DMS153 (cell line): ENCODE measurements at places on chromosomes 1 and 21.

GRCh38 chr21:26739189-26739588, 106.0 kb downstream of the ADAMTS1 start:
- DNase-seq = no peak

- DNase-seq = no peak
These were observed 105.5 kb downstream of the EBNA1BP2 start for GRCh38 chr1:43066578-43066977.

GRCh38 chr1:63405021-63405420, 37.6 kb downstream of the ALG6 start:
- no peak for DNase-seq

DNA sequence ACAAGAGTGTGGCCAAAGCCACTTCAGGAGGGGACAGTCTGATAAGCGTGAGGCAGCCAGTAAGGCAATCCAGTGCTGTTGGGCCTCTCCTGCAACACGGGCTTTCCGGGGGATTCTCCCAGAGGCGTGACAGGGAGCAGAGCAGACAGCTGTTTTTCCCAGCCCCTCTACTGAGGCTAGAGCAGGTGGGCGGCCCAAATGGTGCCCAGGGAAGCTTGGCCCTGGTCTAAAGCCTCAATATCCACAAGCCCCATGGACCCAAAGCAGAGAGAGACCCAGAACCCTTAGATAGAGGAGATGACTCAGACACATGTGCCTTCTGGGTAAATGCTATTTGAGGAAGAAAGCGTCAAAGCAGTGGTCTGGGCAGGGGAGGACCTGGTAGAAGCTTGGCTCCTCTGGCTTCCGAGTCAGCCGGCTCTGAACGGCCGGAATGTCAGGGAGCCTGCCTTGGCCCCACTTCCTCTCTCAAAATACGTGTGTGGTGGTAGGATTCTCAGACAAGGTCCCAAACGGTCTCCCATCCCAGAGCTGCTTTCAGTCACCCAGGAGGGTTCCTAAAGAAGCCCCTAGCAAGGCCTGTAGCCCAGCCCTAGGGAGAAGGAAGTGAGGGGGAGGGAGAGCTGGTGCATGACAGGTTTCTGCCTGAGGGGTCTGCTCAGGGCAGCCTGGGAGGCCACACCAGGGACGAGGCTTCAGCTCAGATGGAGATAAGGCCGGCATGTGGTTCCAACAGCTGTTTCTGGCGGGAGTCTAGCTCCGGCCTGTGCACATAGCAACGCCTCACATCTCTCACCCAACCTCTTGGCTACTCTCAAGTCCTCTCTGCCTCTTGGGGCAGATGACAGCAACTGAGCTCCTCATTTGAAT, 28.8 kb downstream of the PIK3C2B start:
- DNase-seq = no peak

GRCh38 chr1:27161594-27161993, 6.7 kb upstream of the SLC9A1 start:
- DNase-seq = peak; percentile 96

DNA sequence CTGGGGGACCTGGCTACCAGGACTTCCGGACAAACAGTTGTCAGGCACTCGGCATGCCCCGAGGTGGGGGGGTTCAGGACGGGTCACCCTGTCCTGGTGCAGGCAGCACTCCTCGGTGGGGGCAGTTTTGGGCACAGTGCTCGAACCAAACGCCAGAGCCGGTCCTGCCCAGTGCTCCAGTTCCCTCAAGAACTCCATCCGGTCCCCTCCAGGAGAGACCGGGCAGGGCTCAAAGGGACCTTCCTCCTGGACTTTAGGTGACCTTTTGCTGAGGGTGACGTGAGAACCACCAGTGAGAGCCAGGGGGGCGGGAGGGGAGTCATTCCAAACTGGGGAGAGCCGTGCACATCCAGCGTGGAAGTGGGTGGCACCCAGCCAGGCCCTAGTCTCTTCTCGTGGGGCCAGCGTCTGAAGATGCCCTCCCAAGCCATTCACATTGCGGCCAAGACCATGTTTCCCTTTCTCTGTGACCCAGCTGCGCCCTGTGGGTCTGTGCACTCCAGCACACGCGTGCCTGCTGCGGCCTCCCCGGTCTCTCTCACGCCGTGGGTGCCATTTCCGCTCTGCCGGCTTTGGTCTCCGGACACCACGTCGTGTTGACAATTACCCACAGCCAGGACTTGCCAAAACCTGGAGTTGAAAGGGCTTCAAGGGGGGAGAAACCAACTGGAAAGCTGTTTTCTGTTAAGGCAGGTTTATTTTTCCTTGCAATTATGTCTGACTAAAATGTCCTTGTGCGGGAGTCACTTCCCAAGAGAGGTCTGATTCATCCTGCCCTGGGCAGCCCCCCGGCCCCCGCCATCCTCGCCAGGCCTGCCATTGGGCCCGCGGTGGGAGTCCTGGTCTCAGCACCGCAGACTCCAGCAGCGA, 178.8 kb upstream of the ARHGEF16 start:
- no peak for DNase-seq

DNA sequence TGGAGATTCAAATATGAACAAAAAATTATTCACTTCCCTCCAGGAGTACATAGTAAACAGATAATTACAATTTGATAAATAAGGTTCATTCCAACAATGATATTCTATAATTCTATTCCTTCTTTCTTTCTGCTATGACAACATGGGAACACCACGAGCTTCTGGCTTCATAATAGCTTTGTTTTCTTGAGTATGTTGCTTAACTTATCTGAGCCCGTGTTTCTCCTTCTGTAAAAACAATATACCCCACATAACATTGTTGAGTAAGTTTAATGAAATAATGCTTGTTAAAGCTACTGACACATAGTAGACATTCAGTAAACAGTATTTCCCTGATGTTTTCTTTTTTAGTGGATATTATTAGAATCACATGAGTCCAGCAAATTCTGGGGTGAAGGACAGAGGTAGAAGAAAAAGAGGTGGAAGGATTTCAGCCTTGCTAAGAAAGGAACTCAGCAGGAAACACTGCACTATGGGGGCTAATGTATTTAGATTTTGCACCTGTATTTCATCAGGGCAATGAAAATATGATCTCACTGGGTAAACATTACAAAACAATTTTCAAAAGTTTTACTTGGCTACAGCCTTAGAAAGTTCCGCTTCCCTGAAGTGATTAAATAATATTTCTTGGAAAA, 430.8 kb upstream of the C1orf87 start:
- no peak for DNase-seq

DNA sequence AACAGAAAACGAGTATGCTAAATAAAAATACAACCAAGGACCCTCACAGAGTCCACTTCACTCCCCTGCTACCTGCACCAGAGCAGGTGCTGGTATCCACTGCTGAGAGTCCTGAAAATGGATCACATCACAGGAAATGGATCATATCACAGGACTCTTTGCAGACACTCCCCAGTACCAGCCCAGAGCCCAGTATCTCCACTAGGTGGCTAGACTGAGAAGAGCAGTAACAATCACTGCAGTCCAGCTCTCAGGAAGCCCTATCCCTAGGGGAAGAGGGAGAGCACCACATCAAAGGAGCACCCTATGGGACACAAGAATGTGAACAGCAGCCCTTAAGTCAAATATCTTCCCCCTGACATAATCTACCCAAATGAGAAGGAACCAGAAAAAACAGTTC, 28.0 kb downstream of the AGBL4 start:
- no peak for DNase-seq

- DNase-seq = no peak
These were observed 5.6 kb upstream of the PTCH2 start for GRCh38 chr1:44848456-44849181.

DNA sequence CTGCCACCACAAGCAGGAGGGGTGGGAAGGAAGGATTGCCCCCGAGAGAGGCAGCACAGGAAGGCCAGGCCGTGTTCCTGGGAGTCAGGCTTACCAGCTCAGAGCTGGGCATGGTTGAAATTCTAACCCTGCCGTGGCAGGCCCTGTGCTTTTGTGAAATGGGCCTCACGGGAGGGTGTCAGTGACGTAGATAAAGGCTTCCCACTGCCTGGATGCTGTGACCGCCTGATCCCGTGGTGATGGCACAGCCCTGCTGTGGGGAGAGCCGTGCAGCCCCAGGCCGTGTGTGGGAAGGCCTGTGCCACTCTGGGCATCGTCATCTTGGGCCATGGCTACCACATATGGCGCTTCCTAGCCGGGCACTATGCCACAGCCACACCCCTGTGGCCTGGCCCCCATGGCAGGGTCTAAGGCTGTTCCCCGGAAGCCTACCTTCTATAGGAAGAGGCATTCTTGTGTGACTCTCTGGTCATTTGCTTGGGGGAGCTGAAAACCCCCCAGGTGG, 161.3 kb downstream of the PCBP3 start:
- DNase-seq = no peak

- DNase-seq = no peak
These were observed 55.4 kb upstream of the CAMK1G start for GRCh38 chr1:209527993-209528717.

DNA sequence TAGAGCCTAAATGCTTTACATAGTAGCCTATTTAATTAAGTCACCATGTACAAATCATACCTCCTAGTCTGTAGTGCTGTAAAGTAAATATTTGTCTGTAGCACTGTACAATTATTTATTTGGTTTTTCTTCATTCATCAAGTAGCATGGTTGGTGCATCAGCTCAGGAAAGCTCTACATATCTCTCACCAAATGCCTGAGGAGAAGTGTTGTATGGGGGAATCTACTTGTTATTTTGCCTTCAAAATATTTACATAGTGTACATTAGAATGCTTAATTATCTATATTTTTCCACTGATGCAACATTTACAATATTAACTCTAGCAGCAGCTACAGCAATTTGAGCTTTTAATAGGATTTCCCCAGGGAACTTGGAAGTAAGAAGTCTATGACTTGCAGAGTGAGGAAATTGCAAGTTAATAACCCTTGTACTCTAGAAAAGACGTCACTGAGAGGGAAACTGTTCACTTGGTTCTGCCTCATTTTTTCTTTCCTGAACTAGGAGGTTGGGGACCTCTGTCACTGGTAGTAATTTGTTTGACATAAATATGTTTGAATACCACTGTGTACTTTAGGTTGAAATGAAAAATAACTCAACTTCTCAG, 207.4 kb downstream of the PDE4B start:
- DNase-seq = no peak
